ENCODE measurements at places on chromosomes 3 and 15. TPM values are rescaled to one million over a fixed set of nuclear protein-coding genes. Genes with fewer than 3 reads are reported as not detected.

The CAMP gene
- 100 TPM for total RNA-seq

The TLR9 gene
- 26.5 TPM for total RNA-seq

The GNAT1 gene
- total RNA-seq, result not detected

The SEMA3B gene
- 0.15 TPM for total RNA-seq

- no peak overlapping the region for H3K4me3 ChIP-seq
- no peaks in the 10 kb centered on the region for H3K36me3 ChIP-seq
- no peak for DNase-seq
These were observed 138.6 kb downstream of the LSAMP start for GRCh38 chr3:116306720-116307119.

DNA sequence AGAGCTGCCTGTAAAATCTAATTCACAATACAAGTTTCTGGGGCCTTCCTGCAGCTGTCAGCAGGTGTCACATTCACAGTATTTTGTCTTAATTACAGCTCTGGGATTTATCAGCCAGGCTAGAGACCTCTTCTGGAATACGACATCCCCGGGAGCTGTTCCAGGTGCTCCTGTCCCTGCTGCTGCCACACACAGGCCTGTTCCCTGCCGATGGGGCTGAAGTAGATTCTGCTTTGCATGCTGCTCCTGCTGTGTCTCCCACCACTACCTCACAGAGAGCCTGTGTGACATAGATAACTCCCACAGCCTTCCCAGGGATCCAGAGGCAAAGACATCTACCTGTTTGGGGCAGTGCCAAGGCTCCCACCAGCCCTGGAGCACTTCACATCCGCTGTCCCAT, 20.4 kb downstream of the COLQ start:
- DNase-seq, result peak; percentile 24
- no peak overlapping the region for H3K27ac ChIP-seq
- H3K36me3 ChIP-seq, result no peaks in the 10 kb centered on the region
- no peak overlapping the region for H3K4me3 ChIP-seq
- H3K27me3 ChIP-seq, result no peaks in the 10 kb centered on the region

GRCh38 chr15:88498996-88499395, 31.5 kb downstream of the MRPS11 start:
- H3K27me3 ChIP-seq, result no peaks in the 10 kb centered on the region
- no peaks in the 10 kb centered on the region for H3K36me3 ChIP-seq
- no peak overlapping the region for H3K27ac ChIP-seq
- H3K4me3 ChIP-seq, result no peak overlapping the region
- H3K4me1 ChIP-seq, result no peaks in the 10 kb centered on the region

DNA sequence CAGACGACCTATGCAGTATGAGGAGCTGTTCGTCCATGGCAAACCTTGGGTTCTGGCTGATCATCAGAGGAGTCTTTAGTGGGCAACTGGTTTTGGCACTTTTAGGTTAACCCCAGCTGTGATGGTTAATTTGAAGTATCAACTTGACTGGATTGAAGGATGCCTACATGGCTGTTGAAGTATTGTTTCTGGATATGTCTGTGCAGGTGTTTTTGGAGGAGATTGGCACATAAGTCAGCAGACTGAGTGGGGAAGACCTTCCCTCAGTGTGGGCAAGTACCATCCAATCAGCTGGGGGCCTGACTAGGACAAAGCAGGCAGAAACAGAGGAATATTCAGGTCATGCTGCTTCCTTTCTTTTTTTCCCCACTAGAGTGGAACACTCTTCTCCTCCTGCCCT, 284.1 kb downstream of the NFKBIZ start:
- no peak overlapping the region for H3K27ac ChIP-seq
- no peak for DNase-seq
- no peaks in the 10 kb centered on the region for H3K27me3 ChIP-seq
- no peaks in the 10 kb centered on the region for H3K36me3 ChIP-seq
- H3K4me1 ChIP-seq, result no peaks in the 10 kb centered on the region
- no peak overlapping the region for H3K4me3 ChIP-seq

DNA sequence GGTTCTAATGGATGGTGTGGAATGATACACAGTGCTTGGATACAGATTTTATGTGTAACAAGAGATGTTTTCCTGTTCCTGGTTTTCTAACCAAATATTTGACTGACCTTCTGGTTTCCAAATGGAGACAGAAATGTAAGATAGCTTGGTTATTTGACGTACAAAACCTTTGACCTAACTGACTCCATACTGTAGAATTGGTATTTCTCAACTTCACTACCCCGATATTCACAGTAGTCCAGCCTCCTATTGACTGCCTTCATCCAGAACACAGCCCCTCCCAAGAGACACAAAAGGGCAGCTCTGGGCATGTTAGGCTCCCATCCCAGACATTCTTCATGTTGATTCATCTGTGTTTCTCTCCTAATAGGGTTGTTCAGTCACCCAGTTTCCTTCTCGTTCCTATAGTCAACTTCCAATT, 33.4 kb downstream of the MYO1E start:
- no peak overlapping the region for H3K27ac ChIP-seq
- H3K4me1 ChIP-seq, result peaks cover 8% of the 10 kb centered on the region
- no peaks in the 10 kb centered on the region for H3K36me3 ChIP-seq
- no peaks in the 10 kb centered on the region for H3K27me3 ChIP-seq
- no peak overlapping the region for H3K4me3 ChIP-seq

DNA sequence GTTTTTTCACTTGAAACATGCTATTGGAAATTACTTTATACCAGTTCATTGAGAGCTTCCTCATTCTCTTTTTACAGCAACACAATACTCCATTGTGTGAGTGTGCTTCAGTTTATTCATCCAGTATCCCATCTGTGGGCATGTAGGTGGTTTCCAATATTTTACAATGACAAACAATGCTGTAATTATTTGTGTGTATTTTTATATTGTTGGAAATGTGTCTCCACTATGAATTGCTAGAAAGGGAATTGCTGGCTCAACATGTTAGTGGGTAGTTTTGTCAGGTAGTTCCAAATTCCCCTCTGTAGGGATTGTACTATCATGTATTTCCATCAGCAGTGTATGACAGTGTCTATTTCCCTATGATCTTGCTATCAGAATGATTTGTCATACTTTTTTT, 65.8 kb upstream of the MAGI1 start:
- no peak overlapping the region for H3K4me3 ChIP-seq
- no peaks in the 10 kb centered on the region for H3K27me3 ChIP-seq
- DNase-seq, result no peak
- no peaks in the 10 kb centered on the region for H3K36me3 ChIP-seq
- H3K4me1 ChIP-seq, result no peaks in the 10 kb centered on the region
- no peak overlapping the region for H3K27ac ChIP-seq

DNA sequence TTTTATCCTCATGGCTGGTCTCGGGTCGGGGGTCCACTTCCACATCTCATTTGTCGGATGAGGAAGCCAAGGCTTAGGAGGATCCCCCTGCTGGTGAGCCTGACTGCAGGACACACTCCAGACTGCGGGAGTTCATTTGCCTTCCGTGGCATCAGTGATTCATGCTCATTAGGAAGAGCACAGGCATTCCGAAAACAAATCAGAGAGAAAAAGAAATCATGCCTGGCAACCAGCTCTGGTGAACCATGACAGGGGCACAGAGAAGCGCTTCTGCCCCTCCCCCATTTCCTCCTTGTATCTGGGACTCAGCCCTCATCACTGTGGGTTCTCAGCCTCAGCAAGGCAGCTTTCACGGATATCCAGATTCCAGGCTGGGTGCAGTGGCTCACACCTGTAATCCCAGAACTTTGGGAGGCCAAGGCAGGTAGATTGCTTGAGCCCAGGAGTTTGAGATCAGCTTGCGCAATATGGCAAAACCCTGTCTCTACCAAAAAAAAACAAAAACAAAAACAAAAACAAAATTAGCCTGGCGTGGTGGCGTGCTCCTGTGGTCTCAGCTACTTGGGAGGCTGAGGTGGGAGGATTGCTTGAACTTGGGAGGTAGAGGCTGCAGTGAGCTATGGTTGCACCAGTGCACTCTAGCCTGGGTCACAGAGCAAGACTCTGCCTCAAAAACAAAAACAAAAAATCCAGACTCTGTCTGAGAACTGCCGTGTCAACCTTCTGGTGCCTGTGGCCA, 28.4 kb downstream of the IRAK2 start:
- no peaks in the 10 kb centered on the region for H3K27me3 ChIP-seq
- H3K4me1 ChIP-seq, result no peaks in the 10 kb centered on the region
- no peak overlapping the region for H3K27ac ChIP-seq

GRCh38 chr3:69746119-69746518, 6.9 kb downstream of the MITF start:
- no peak for DNase-seq
- no peak overlapping the region for H3K27ac ChIP-seq
- no peaks in the 10 kb centered on the region for H3K27me3 ChIP-seq
- no peak overlapping the region for H3K4me3 ChIP-seq
- no peaks in the 10 kb centered on the region for H3K4me1 ChIP-seq
- H3K36me3 ChIP-seq, result no peaks in the 10 kb centered on the region

DNA sequence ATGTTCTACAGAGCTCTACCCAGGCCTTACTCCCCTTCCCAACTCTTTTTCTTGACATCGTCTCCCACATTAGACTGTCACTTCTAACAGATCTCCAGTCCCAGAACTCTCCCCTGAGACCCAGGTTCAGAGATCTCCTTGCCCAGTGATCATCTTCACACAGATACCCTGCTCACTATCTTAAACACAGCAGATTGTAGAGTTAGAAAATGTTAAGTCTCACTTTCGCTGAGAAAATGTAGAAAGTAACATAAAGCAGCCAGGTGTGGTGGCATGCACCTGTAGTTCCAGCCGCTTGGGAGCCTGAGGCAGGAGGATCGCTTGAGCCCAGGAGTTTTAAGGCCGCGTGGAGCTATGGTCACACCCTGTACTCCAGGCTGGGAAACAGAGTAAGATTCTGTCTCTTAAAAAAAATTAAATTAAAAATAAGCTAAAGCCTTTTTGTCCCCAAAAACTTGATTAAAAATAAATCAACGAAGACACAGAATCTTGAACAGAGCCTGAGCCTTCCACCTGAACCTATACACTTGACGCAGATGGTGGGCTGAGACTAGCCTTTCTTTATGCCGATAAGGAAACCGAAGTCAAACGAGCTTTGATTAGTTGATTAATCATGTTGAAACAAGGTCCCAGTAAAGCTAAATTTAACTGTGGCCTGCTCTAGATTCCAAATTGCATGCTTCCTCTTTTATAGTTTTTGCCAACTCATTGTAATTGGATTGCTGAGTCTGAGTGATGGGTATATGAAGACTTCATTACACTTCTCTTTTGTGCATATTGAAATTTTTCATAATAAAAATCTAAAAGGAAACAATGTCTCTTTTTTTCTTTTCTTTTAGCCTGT, 31.3 kb upstream of the BLM start:
- H3K27ac ChIP-seq, result no peak overlapping the region
- no peak overlapping the region for H3K4me3 ChIP-seq
- H3K36me3 ChIP-seq, result no peaks in the 10 kb centered on the region
- no peak for DNase-seq

- peaks cover 8% of the 10 kb centered on the region for H3K4me1 ChIP-seq
- no peaks in the 10 kb centered on the region for H3K36me3 ChIP-seq
- H3K4me3 ChIP-seq, result no peak overlapping the region
- H3K27me3 ChIP-seq, result no peaks in the 10 kb centered on the region
These were observed 72.3 kb downstream of the XXYLT1 start for GRCh38 chr3:195198426-195199346.

DNA sequence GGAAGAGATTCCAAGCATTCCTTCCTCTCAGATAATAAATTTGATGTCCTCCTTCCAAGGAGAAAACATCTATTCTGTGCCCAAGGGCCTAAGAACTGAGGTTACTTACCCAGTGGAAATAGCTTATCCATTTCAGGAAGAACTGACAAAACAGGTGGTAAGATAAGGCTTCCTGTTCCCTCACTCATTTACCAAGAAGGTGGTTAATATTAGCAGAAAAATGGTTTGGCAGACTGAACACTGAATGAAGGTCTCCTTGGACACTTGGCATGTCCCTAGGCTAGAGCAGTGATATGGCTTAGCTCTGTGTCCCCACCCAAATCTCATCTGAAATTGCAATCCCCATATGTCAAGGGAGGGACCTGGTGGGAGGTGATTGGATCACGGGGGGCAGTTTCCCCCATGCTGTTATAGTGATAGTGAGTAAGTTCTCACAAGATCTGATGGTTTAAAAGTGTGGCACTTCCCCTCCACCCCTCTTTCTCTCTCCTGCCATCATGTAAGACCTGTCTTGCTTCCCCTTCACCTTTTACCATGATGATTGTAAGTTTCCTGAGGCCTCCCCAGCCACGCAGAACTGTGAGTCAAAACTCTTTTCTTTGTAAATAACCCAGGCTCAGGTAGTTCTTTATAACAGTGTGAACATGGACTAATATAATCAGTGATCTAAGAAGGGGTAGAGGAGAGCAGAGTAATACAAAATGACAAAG, 127.4 kb downstream of the ST8SIA2 start:
- no peaks in the 10 kb centered on the region for H3K4me1 ChIP-seq
- no peak for DNase-seq
- no peaks in the 10 kb centered on the region for H3K36me3 ChIP-seq
- no peak overlapping the region for H3K27ac ChIP-seq

DNA sequence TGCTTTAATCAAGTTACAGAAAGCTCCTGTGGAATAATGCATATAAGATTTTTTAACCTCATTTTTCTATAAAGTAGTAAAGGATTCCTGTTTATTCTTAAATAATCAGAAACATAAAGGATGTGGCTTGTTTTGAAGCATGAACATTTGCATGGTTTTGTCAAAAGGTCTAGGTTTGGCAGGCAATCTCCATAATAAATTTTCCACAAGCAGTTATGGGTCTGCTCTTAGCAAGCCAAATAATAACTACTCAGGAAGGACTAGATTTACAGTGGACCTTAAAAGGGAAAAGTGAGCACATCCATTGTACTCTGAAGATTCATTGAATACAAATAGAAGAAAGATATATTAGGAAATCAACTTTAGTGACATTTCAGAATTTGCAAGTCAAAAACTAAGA, 407.3 kb upstream of the CBLB start:
- no peak overlapping the region for H3K27ac ChIP-seq
- DNase-seq, result no peak
- H3K4me3 ChIP-seq, result no peak overlapping the region
- peaks cover 5% of the 10 kb centered on the region for H3K4me1 ChIP-seq

GRCh38 chr3:4306860-4307259, 3.7 kb downstream of the SETMAR start:
- no peak for DNase-seq
- H3K4me1 ChIP-seq, result peaks cover 20% of the 10 kb centered on the region
- no peak overlapping the region for H3K27ac ChIP-seq
- H3K27me3 ChIP-seq, result no peaks in the 10 kb centered on the region
- H3K4me3 ChIP-seq, result no peak overlapping the region
- H3K36me3 ChIP-seq, result peaks cover 6% of the 10 kb centered on the region

- H3K27me3 ChIP-seq, result no peaks in the 10 kb centered on the region
- H3K4me1 ChIP-seq, result no peaks in the 10 kb centered on the region
- H3K36me3 ChIP-seq, result no peaks in the 10 kb centered on the region
- H3K4me3 ChIP-seq, result no peak overlapping the region
- no peak overlapping the region for H3K27ac ChIP-seq
These were observed 11.3 kb upstream of the RPL14 start for GRCh38 chr3:40445880-40446279.

GRCh38 chr3:69563981-69564380, 175.3 kb upstream of the MITF start:
- no peak overlapping the region for H3K27ac ChIP-seq
- no peak overlapping the region for H3K4me3 ChIP-seq
- no peaks in the 10 kb centered on the region for H3K27me3 ChIP-seq
- H3K36me3 ChIP-seq, result no peaks in the 10 kb centered on the region

GRCh38 chr3:157438194-157438730, 1.6 kb downstream of the PTX3 start:
- H3K4me1 ChIP-seq, result no peaks in the 10 kb centered on the region
- H3K36me3 ChIP-seq, result no peaks in the 10 kb centered on the region
- no peak overlapping the region for H3K4me3 ChIP-seq
- H3K27ac ChIP-seq, result no peak overlapping the region
- DNase-seq, result no peak
